ENCODE measurements at places on chromosomes 5 and 9.

GRCh38 chr5:65699338-65699737, 22.6 kb downstream of the SGTB start:
- DNase-seq = no peak

GRCh38 chr9:20552874-20553557, 69.3 kb downstream of the MLLT3 start:
- no peak for DNase-seq

- no peak for DNase-seq
Measured at GRCh38 chr5:32621256-32621655, 35.9 kb downstream of the SUB1 start.

DNA sequence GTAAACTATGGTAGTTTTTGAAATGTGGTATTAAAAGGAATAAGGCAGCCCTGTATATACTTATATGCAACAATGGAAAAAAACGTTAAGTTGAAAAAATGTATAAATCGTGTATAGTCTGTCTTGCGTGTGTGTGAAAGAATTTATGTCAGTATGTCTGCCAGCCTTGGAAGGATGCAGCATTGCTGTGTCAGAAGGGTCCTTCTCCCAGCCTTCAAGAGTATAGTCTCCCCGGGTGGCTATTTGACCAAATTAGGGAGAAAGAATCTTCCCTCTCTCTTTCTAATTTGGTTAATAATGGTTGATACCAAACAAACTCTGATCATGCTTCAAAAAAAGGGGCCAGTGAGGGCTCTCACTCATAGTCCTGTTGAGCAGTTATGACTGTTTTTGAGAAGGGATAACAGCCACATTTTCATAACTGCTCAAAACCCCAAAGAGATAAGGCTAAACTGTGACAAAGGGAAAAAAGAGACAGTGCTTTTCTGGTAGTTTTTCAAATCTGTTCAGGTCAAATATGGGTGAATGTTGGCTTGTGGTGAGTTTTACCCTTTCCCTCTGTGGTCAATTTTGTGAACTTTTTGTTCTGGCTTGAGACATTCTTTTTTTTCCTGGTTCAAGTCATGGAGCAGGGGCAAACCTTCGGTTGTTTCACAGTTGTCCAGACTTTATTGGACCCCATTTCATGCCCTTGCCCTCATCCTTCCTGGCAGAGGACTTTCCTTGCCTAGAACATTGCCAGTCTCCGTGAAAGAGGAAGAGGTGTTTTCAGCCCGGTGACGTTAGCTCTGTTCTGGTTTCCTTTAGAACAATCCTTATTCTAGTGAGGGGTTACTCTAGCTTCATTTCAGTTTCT, 21.0 kb downstream of the SNX30 start:
- no peak for DNase-seq

DNA sequence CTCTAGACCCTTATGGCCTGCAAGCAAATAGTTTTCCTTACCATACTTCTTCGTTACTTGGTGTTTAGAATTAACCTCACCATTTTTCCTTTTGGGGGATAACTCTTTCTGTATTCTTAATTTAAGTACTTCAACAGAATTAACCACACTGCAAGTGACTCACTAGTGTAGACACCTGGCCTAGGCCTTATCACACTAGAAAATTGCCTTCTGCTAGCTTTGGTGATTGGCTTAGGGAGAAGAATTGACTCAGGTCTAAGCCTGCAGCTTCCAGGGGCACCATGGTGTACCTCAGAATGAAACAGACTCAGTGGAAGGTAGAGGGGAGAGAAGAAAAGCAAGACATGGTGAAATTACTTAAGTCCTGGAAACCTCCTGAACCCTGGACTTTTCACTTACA, 112.8 kb upstream of the HMHB1 start:
- no peak for DNase-seq

- DNase-seq = no peak
Measured at GRCh38 chr5:158032246-158032645, 173.3 kb upstream of the CLINT1 start.

DNA sequence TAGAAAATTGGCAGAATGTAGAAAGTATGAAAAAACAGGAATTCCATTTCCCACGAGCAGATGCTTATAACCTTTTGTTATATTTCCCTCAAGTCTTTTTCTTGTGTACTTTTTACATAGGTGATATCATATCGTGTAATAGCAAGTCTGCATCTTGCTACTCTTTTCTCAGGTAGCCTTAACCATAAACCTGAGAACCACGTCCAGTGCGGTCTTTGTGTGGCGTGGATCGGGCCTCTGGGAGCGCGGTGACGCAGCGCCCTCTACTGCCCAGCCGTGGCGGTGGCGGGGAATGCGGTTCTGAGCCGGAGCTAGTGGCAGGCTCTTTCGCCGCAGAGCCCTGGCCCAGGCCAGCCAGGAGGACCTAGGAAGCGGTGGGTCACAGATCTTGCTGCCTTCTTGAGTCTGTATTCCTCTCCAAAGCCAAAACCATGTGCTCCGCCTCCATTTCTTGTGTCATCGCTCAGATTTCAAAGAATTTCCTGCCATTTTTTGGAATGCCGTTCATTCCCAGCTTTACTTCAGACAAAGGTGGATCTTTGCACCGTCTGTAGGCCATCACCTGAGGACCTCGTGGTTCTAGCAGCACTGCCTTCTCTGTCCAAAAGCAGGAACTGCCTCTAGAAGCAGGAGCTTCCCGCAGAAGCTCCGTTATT, 71.9 kb downstream of the MVB12B start:
- peak; percentile 50 for DNase-seq

DNA sequence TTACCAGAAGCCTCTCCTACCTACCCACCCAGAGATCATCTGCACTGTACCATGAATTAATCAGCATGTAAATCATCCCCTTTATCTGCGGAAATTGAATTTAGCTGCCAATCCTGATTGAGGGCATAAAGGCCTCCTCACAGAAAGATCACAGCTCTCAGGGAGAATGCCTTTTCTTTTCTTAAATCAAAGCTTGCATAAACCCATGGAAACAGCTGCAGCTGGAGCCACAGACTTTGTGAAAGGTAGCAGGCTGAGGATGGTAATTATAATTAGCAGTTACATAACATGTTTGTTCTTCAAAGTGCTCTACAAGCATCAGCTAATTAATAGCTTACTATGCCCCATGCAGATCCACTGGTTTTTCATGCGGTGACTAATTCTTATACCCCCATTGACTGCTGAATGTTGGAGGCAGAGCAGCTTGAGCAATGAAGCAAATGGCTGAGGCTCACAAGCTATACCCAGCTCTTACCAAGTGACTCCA, 54.6 kb downstream of the SUSD1 start:
- DNase-seq = no peak

DNA sequence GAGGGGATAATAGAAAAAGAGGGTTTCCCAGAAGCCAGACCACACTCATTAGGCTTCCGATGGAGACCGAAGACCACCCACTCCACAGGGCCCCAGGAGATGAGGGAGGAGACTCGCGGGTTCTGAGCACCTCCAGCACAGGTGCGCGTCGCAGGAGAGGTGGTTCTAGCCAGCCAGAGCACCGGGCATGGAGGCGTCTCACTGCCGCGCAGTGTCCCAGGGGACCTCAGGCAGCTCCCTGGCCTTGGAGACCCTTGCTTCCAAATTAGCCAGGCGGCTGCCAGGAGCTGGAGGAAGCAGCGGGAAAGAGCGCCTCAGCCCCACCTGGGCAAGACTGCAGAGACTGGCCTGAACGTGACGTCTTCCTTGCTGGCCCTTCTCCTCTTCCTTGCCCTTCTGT, 115.4 kb upstream of the FBXL7 start:
- DNase-seq = no peak

- DNase-seq = no peak
Measured at GRCh38 chr9:26744191-26744965, 148.2 kb downstream of the CAAP1 start.

GRCh38 chr5:96177303-96177869, 215.7 kb upstream of the ELL2 start:
- DNase-seq = no peak

GRCh38 chr9:133634081-133634691, 2.0 kb upstream of the DBH start:
- no peak for DNase-seq

DNA sequence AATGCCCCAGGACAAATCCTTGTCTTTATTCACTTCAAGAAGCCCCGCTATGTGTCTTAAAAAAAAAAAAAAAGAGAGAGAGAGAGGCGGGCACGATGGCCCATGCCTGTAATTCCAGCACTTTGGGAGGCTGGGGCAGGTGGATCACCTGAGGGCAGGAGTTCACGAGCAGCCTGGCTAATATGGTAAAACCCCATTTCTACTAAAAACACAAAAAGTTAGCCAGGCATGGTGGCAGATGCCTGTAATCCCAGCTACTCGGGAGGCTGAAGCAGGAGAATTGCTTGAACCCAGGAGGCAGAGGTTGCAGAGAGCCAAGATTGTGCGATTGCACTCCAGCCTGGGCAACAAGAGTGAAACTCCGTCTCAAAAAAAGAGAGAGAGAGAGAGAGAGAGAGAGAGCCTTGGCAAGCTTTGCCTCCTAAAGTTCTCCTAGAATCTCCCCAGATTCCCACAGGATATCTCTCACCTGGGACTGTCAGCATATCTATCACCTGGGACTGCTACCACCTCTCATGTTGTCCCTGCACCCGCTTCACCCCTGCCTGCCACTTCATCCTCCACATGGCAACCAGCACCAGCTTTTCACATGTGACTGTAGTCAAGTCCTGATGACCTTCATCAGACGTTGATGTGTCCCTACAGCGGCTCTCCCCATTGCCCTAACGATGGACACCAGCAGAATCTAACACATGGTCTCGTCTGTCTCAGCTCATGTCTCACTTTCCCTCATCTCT, 5.8 kb downstream of the ITK start:
- no peak for DNase-seq

GRCh38 chr5:139856714-139857113, 61.1 kb downstream of the PSD2 start:
- no peak for DNase-seq

DNA sequence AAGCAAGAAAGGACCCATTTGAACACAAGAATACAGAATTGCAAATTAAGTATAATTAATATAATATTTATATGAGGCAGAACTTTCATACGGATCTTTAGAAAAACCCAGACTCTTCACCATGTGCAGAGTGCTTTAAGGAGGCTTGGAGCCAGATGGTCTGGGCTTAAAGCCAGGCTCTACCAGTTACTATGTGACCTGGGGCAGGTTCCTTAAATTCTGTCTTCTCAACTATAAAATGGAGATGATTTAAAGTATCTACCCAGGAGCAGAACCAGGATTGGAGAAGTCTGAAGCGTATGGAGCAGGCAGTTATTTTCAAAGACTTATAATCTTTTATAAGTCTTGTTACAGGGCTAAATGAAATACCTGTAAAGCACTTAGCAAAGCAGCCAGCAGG, 202.1 kb downstream of the TSSK1B start:
- no peak for DNase-seq

DNA sequence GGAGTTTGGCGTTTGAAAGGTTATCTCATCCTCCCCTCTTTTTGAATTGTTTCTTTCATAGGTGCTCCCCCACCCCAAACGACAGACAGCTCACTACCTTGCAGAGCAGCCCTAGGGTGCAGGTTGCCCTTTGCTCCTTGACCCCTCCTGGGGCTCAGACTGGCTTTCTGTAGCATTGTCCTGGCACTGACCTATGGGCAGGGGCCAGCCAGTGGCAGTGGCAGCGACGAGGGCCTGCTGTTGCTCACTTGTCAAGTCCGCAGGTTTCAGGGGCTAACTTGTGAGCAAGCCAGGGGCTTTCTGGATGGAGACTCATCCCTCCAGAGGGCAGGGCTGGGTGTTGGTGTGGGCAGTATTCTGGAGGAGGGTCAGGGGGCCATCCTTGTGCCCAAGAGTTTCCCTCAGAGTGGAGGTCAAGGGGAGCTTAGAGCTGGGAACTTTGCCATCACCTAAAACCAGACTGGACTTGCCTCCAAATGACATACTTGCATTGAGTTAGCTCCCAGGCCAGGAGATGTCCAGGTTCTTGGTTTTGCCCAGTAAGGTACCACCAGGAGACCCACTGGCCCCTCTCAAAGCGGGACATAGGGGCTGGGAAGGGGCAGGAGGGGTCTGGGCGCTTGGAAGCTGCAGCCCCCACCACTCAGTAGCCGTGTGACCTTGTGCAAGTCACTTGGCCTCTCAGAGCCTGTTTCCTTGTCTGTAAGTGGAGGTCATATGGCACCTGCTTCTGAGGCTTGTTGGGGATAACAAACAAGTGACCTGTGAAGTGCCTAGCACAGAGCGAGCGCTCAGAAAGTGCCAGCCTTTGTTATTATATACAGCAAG, 53.5 kb upstream of the CDKN2AIPNL start:
- DNase-seq = no peak

DNA sequence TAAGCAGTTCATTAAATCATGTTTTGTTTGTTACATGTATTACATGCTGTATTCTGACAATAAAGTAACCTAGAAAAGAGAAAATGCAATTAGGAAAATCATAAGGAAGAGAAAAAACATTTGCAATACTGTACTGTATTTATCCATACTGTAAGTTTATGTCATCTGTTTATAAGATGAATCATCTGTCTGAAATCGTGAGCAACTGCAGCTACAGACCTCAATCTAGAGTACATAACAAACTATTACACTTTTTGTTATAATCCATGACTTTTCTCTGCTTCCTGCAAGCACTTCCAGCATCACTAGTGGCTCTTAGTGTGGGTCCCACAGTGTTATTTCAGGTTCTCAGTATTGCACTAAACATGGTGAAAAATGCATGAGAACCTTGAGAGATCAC, 144.4 kb upstream of the NR4A3 start:
- DNase-seq = no peak

DNA sequence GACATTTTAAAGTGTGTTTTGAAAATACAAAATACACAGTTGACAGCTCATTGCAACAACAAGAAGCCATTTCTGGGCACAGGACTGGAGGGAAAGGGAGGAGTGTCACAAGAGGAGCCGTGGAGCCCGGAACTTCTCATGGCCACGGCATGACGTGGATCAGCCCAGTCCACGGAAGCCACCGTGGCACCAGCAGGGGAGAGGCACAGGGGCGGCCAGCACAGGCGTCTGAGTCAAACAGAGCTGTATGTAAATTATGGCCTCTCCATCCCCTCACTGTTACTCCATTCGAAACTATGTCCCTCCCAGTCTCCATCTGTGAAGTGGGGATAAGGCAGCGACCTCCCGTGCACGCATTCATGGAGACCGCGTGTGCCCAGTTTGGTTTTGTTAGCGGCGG, 165.6 kb upstream of the IRX2 start:
- DNase-seq = no peak

- no peak for DNase-seq
Measured at GRCh38 chr9:7266911-7267595, 509.3 kb downstream of the KDM4C start.

DNA sequence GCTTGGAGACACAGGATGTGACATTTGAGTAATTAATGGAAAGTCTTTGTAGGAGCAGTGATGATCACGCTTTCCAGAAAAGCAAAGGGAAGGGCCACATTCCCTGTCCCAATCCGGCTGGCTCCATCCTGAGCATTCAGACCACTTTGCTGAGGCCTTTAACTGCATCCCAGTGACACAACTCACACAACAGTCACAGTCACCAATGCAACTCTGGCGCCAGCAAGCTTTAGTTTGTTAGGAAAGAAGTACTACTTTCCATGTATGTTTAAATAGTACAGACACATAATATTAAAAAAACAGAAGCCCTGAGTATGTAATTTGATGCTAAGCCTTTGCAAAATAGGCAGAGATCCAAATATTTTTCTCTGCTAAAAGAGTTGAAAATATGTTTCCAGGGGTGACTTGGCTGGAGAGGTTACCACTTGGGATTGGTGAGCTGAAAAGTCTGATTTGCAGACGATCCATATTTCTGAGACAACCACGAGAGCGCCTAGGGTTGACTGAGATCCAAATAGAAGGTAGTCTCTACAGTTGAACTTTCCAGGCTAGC, 31.7 kb upstream of the GAS1 start:
- no peak for DNase-seq
